Activated gamma-delta T cell treated with anti-CD3 and anti-CD28 coated beads, Interleukin-2, amount 50 U/mL, for 16 hours (primary cell): ENCODE measurements at places on chromosomes 5 and 9.

DNA sequence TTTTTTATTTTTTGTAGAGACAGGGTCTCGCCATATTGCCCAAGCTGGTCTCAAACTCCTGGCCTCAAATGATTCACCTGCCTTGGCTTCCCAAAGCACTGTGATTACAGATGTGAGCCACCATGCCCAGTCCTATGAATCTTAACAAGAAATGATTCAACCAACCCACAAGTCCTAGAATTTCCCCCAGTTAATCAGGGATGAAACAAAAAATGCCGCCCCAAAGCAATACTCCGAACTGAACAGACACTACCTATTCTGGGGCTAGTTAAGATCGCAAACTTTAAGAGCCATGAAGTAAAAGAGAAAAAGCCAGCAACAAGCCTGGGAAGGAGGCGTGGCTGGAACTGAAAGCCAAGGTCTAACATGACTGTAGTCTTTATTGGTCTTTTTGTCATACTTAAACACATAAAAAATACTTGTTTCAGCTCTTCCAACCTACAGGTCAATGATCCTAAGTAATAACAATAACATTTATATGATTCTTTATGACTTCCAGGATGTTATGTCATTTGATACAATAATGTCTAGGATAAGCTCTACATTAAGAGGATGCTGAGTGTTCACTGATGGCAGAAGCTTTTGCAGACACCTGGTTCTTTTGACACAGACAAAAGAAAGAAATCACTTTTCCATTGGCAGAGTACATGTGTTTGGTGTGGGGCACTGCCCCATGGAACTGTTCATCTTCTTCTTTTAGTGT lies 361.1 kb upstream of the TLE4 start:
- no peak for DNase-seq

GRCh38 chr5:178784391-178784790 lies 53.9 kb upstream of the ZNF354A start:
- DNase-seq = no peak

GRCh38 chr9:6686396-6686795 lies 40.9 kb upstream of the GLDC start:
- DNase-seq = no peak

- no peak for DNase-seq
Measured at GRCh38 chr5:73946919-73947602, 321.1 kb downstream of the ARHGEF28 start.

GRCh38 chr9:127049044-127049443 lies 73.4 kb downstream of the ANGPTL2 start:
- no peak for DNase-seq

DNA sequence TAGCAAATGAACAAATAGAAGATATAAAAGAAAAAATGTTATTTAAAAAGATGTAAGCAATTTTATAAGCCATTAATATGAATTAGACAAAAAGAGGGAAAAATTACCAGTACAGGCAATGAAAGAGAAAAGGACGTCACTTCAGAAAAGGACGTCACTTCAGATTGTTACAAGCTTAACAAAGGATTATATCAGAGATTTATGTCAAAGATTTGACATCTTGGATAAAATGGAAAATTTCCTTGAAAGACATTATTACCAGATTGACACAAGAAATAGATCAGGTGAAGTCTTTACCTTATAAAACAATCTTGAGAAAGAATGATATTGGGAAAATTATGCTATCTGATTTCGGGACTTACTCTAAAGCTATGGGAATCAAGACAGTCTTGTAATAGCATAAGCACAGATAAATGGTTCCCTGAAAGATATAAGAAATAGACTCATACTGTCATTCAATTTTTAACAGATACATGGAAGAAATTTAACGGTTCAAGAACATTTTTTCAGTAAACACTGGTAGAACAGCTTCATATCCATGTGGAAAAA lies 625.4 kb upstream of the EDIL3 start:
- no peak for DNase-seq

- DNase-seq = no peak
Measured at GRCh38 chr5:2895876-2896275, 144.4 kb upstream of the IRX2 start.

GRCh38 chr9:38638881-38639576 lies 18.6 kb upstream of the ANKRD18A start:
- DNase-seq = no peak

DNA sequence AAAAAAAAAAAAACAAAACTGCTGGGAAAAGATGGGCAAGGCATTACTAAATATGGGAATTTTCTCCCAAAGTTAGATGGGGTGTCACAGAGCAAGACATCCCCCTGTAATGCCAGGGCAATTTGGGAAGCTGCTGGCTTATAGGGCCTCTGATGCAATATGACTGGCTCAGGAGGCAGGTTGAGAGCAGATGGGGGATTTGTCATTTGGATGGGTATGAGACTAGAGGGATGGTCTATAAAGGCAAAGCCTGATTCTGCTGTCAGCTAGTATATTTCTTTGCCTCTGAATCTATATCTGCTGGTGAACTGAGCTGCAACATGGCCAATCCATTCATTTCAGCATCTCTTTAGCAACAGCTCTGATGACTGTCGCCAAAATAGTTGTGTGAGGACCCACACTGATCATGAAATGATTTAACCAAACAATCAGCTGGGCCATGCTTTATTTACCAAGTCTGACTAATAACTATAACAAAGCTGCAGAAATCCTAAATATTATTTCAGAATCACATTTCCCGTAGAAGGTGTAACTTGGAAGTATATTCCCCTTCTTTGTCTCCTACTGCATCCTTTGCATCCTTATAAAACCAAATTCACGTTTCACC lies 455.1 kb upstream of the ZNF608 start:
- no peak for DNase-seq

GRCh38 chr5:7540736-7541485 lies 145.0 kb downstream of the ADCY2 start:
- no peak for DNase-seq

- no peak for DNase-seq
Measured at GRCh38 chr9:18014556-18014955, 435.7 kb downstream of the SH3GL2 start.

- DNase-seq = no peak
Measured at GRCh38 chr5:179195561-179196404, 135.6 kb downstream of the ZNF354C start.

DNA sequence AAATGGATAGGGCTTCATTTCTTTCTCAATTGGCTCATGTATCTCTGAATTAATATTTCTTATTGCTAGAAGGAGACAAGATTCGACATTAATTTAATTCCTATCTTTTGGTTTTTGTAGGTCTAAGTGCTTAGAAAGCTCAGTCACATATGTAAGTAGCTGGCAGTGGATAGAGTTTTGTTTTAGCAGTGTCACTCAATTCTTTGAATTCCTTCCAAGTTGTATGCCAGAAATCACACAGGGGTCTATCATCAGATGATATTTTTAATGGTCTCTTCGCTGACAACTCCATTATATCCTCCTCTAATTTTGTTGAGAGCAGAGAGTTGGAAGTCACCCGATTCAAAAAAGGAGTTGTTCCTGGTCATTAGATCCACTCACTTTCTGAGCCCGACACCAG lies 82.7 kb downstream of the AMBP start:
- no peak for DNase-seq
